ENCODE measurements at places on chromosomes 13 and 19.

- no peak for DNase-seq
These were observed 527.2 kb downstream of the SLITRK1 start for GRCh38 chr13:83355041-83355440.

GRCh38 chr19:49534632-49535385, 7.0 kb downstream of the RCN3 start:
- DNase-seq = no peak

DNA sequence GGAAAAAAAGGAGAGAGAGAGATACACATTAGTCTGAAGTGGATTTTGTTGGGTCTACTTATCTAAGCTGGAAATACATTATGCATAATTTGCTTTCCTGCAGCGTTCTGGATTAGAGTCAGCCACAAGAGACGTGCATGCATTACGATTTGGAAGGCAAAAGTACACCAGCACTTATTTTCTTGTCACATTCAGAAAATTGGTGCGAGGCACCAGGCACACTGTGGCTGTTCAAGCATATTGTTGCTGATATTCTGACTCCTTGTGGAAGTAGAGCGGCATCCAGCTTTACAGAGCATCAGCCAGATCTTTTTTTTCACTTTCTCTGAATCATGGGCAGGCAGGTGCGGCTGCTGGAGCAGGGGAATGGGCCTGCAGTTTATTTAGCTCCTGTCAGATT, 905.6 kb upstream of the SPRY2 start:
- no peak for DNase-seq

DNA sequence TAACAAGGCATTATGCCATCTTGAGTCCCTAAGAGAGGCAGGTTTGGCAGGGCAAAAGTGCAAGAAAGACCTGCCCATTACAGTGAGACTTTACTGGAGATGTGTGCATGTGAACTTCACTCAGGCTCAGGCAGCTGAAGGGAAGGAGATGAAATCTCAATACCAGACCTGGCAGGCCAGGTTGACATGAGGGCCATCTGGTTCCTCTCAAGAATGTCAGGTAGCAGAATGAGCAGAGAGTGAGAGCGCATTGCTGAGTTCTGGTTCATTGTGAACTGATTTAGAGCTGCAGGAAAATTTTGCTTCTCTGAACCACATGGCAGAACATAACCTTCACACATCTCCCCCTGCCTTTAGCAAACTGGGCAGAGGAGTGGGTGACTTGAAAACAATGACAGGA, 406.3 kb downstream of the GPC5 start:
- no peak for DNase-seq
